Gastrocnemius medialis (tissue), 4 donors: ENCODE measurements at places on chromosomes 11 and 22.

- DNase-seq = no peak
Observed at GRCh38 chr11:128620309-128621100, 33.1 kb upstream of the ETS1 start.

DNA sequence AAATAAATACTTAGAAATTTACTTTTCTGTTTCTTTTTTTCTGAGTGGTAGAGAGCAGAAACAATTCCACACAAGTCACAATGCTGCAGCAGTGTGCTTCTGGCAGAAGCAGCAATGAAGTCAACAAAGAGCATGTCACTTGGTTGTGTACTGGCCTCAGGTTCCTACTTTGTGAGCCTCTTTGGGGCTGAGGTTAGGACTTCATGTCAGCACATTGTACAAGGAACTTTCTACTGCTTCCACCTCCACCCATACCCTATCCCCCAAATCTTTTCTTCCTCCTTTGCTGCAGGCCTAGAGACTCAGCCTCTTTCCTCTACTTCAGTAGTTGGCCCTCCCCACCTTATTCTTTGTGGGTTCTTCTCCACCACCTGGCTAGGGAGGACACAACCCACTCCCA lies 252.7 kb upstream of the PITPNB start:
- DNase-seq = no peak

DNA sequence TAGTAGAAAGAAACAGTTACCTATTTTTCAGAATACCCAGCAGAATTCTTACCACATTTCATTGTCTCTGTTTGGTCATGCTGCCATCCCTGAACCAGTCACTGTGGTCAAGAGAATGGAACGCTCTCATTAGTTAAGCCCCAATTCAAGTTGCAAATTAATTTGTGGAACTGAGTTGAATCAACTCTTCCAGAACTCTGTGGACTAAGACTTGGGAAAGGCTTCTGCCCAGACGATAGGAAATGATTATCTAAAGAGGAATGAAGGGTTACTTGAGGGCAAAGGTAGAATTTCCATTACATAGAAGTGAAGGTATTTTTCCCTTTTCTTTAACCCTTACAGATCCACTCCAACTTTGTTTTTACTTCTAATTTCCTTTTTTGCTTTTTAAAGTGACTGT lies 286.4 kb downstream of the DYNC2H1 start:
- no peak for DNase-seq

DNA sequence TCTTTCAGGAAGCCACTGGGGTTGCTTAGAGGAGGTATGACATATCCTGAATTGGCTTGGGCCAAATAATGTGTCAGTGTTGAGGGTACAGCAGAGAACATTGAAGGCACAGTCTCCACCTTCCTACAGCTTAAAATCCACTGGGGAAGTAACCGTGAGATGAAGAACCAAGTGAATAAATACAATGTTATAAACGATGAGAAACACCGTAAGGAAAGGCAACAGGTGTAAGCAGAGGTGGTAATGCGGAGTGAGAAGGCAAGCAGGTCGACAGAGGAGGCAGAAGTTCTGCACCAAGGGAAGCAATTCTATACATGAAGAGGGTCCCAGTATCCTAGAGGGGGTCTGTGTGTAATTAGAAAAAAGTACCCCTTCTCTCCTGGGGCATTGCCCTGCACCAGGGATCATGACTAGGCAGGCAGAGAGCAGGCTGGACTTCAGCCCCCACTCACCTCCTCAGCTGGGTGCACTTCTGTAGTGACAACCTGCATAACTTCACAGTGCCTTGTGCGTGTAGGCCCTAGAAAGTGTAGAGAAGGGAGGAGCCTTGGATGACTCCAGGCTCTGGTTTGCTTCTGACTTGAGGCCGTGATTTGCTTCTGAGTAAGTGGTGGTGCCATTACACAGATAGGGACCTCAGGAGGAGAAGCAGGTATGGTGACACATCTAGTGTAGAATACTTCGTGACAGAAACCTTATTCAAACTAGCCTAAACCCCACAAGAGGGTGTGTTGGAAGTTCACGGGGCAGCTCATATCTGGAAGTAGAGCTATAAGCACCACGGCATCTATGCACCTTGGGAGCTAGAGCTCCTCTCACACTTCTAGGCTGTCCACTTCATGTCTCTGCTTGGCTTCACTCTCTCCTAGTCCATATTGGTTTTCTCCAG lies 4.9 kb downstream of the MYOD1 start:
- DNase-seq = no peak

DNA sequence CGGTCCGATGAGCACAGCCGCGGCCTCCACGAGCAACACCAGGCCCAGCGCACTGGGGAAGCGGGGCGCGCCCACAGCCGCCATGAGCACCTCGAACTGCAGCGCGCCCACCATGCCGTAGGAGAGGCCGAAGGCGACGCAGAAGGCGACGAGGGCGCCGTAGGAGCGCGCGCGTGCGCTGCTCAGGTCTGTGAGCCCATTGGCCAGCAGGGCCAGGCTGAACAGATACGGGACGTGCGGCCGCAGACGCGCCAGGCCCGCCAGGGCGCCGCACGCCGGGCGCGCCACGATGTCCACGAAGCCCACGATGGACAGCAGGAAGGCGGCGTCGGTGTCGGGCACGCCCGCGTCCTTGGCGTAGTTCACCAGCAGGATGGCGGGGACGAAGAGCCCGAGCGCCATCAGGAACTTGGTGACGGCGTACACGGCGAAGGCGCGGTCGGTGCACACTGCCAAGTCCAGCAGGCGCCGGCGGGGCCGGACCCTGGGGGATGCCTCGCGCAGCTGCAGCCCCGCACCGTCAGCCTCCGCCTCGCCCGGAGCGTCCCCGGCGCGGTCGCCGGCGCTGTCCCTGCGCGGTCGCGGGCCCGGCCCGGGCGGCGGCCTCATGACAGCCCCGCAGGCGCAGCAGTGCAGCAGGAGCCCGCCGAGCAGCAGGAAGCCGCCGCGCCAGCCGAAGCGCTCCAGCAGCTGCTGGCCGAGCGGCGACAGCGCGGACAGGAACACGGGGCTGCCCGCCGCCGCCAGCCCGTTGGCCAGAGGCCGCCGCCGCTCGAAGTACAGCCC lies 2.9 kb downstream of the SLC16A8 start:
- no peak for DNase-seq

- DNase-seq = no peak
Observed at GRCh38 chr22:44871782-44872181, 119.4 kb downstream of the ARHGAP8 start.

DNA sequence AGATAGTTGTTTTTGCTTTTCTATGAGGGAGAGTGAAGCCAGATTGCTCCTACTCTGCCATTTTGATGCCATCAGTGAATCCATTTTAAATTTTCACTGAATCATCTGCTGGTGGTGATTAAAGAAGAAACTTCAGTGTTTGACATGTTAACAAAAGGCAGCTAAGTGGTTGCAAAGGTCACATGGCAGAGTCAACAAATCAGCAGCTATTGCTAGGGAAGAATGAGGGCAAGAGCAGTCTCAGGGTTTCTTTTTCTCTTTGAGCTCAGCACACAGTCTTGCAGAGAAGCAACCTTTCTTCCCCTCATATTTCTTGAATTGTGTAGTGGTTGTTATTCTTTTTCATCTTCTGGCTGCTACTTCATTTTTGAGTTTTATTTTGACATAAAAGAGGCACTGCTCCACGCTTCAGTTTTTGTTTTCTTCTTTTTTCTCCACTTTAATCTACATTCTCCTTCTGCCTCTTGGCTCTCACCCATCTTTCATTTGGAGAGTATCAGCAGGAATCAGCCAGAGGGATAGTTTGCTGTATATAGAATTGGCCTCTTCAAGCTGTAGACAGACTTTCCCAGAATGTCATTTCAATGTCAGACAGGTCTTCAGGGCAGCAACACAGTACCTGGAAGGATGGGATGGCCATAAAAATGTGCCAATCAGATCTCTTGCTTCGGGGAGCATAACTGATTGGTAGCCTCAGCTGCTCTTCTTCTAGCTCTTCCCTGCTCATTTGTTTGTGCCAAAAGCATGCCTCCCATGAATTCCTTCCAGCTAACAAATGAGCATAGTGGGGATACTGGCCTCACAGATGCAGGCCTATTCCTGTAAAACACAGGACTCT lies 153.9 kb downstream of the TRPC6 start:
- DNase-seq = no peak

GRCh38 chr11:115291325-115291724 lies 212.9 kb downstream of the CADM1 start:
- DNase-seq = no peak

- no peak for DNase-seq
Observed at GRCh38 chr11:70494559-70495350, 96.4 kb downstream of the CTTN start.

GRCh38 chr11:2447253-2447950 lies 2.6 kb downstream of the KCNQ1 start:
- no peak for DNase-seq

DNA sequence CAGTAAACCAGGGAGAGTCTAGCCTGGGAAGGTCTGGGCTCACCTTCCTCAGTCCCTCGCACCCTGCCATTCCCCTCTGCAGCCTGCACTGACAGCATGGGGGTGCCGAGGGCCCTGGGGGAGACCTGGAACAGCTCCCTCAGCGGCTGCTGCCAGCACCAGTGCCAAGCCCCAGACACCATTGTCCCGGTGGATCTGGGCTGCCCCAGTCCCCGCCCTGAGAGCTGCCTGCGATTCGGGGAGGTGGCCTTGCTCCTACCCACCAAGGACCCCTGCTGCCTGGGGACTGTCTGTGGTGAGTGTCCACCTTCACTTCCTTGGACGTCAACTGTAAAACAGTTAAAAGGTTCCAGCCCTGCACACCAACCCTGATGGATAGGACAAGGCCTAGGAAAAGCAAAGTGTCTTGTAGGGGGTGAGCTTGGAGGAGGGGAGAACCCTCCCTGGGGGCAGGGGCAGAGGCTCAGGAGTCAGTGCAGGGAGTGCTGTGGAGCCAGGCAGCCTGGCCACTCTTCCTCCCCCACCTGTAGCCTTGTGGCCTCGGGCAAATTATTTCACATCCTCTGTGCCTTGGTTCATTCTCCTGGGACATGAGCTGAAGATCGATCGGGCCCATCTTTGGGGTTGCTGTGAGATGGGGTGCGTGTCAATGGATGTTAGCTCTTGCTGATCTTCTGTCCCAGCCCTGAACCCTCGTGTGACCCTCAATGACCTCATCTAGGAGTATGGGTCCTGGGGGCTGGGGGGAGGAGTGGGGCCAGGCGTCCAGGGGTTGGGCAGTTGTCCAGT lies 85.2 kb upstream of the MYOD1 start:
- DNase-seq = no peak

DNA sequence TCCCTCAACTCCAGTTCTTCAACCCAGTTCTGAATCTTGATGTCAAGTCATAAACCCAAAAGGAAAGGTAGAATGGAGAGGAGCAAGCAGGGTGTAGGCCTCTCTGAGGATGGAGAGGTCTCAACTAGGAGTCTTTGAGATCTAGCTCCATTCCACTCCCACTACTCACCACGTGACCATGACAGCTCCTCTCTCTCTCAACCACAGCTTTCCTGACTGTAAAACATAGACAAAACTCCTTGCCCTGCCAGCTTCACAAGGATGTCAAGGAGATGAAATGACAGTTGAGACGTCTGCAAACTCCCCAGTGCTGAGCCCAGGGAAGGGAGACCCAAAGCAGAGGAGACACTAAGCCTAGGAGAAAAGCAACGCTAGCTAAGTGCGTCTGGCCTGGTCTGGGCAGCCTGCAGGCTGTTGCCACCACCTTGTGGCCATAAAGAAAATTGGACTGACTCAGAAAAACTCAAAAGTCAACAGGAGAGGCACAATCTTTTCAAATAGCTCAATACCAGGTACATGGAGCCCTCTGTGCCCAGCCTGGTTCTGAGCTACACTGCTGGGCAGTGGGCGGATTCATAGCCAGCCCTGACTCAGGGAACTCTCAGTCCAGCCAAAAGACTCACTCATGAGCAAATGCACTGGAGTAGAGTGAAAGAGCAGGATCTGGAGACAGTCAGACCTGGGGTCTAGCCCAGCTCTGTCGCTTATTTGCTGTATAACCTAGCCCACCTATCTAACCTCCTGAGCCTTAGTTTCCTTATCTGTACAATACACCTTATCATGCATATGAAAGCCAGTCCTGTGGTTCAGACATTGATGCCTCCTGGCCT lies 3.4 kb downstream of the CLPB start:
- DNase-seq = no peak

GRCh38 chr11:37264060-37264459 lies 666.0 kb upstream of the RAG2 start:
- DNase-seq = no peak

DNA sequence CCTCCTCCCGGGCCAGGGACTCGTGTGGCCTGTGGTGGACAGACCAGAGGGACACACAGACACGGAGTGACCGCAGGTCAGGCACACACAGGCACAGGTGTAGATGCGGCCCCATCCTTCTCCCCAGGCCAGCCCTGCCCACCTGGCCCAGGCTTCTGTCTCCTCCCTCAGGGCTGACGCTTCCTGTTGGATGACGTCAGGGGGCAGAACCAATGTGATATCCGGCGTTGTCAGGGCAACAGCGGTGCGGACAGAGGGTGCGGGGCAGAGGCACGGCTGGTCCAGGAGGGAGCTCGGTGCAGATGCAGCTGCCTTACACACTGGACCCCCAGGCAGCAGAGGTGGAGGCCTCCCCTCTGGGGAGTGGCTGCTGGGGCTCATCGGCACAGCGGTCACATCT lies 2.9 kb upstream of the TUBGCP6 start:
- no peak for DNase-seq

- no peak for DNase-seq
Observed at GRCh38 chr22:37105154-37105553, 4.4 kb downstream of the TMPRSS6 start.

DNA sequence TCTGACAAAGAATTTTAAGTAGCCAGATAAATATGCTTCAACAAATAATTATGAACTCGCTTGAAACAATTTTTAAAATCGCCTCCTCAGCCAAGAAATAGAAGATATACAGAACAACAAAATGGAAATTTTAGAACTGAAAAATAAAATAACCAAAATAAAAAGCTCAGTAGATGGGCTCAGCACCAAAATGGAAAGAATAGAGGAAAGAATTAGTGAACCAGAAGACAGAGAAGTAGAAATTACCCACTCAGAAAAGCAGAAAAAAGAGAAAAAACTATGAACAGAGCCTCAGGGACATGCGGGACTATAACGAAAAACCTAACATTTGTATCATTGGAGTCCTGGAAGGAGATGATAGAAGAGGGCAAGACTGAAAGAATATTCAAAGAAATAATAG lies 7.4 kb downstream of the COMMD9 start:
- no peak for DNase-seq

GRCh38 chr11:120384476-120384875 lies 48.3 kb downstream of the ARHGEF12 start:
- DNase-seq = no peak

- no peak for DNase-seq
Observed at GRCh38 chr22:33796494-33796893, 123.8 kb downstream of the LARGE1 start.

- peak; percentile 41 for DNase-seq
Observed at GRCh38 chr22:32796865-32797573, 4.5 kb upstream of the TIMP3 start.

DNA sequence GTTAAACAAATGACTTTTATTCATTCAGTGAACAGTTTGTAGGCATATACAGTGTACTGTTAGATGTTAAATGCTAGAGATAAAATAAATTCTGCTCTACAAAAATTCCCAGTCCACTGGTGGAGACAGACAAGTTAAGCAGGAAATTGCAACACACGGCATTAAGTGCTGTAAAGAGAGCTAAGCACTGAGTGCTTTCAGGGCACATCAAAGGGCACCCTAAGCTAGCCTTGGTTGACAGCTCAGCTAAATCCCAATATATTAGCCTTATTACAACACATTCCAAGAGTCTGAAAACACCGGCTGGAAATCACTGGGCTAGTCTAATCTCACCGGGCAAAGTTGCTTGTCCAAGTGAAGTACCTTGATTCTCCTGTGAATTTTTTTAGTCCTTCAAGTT lies 55.1 kb downstream of the NOX4 start:
- DNase-seq = no peak

- no peak for DNase-seq
Observed at GRCh38 chr11:112103446-112103845, 16.8 kb downstream of the SDHD start.
